ENCODE measurements at places on chromosomes 5 and 9.

DNA sequence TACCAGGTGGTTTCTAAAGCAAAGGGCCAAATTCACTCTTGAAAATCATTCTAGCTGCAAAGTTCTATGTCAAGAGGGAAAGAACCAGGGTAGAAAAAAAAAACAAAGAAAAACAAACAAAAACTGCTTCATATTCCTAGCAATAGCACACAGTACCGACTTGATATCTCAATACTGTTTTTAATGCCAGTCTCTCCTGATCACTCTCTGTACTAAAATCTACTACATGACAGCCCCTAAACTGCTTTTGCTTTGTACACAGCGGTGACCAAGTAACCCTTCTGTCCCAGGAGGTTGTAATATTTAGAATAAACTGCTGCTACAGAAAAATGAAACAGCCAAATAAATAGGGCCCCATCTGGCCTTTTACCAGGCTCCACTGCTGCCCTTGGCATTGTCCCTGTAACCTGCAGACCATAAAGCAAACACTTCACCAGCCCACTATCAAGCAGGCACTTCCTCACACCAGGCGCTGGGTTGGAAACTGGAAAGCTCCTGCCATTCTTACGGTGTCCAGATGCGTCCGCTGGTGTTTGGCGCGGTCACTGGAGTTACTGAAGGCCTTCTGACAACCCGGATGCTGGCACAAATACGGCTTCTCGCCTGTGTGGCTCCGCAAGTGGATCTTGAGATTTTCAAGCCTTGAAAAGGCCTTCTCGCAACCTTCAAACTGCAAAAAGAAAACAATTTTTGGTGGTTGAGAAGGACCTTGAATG is 363.2 kb downstream of the GLIS3 start:
- no peak for DNase-seq

DNA sequence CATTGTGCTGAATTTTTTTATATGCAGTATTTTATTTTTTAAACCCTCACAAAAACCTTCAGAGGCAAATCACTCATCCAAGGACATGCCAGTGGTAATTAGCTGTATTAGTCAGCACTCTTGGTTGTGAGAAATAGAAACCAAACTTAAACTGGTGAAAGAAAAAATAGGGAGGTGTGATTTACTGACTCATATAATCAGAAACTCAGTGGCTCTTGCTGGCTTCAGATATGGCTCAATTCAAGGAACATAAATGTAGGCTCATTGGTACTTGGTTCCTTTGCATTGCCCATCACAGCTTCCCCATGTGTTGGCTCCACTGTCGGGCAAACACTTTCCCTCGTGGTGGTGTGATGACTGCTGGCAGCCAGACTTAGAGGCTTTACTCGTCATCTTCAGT is 497.2 kb downstream of the MAT2B start:
- no peak for DNase-seq

DNA sequence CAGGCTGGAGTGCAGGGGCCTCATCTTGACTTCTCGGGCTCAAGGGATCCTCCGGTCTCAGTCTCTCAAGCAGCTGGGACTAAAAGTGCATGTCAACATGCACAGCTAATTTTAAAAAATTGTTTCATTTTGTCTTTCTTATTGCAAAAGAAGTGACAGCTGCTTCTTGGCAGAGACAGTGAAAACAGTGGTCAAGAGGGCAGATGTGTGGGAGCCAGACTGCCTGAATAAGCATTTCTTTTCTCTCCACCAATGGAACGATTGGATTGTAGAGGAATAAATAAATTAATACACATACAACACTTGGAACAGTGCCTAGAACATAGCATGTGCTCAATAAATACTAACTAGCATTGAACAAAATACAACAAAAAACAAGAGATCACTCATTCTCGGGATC is 27.4 kb upstream of the KIF4B start:
- DNase-seq: no peak

GRCh38 chr5:31392061-31392460 is 139.8 kb downstream of the DROSHA start:
- DNase-seq: no peak

DNA sequence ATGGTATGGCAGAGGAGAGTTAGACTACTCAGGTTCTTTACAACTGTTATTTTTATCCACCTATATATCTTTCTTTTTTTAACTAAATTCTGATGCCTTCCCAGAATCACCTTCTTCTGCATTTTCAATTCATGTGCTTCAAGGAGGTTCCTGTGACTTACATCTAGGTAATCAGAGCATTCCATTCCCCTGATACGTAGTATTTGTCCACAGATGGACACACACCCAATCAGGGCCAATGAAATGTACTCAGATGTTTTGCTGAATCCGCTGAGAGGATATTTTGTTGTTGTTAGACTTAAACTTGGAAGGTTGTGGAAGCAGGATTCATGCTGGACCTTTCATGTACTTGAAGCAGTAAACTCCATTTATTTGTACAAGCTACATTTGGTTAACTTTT is 159.4 kb upstream of the FER start:
- no peak for DNase-seq

GRCh38 chr9:75156858-75157257 is 68.5 kb downstream of the OSTF1 start:
- DNase-seq: no peak

DNA sequence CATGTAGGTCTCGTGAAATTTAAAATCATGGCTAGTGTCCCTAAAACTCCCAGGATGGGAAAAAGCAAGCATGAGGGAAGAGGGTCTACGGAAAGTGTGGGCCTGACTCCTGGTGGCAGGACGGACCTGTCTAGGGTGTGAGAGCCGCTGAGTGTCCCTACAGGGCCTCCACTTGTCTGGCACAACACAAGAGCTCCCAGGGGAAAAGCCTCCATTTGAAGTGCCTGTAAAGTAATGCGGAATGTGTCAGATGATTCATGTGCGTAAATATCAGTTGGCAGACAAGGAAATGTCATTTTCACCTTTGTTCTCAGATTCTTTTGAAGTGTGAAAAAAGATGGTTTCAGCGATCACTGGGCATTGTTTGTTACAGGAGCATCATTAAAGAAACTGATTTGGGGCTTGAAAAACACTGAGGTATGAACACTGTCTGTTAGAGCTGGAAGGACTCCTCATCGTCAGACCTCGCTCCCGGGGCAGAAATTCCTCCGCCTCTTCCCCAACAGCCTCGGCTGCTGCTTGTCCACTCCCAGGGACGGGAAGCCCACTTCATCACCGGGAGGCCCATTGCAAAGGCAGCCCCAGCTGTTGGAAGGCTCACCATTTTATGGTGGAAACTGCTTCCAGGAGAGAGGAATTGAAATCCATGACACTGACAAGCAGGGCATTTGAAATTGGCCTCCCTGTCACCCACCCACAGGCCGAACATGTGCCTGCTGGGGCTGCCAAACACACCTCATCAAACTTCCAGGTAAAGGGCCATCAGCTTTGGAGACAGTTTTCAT is 240.8 kb downstream of the FSTL4 start:
- no peak for DNase-seq
